ENCODE measurements at places on chromosomes 16 and 17.

DNA sequence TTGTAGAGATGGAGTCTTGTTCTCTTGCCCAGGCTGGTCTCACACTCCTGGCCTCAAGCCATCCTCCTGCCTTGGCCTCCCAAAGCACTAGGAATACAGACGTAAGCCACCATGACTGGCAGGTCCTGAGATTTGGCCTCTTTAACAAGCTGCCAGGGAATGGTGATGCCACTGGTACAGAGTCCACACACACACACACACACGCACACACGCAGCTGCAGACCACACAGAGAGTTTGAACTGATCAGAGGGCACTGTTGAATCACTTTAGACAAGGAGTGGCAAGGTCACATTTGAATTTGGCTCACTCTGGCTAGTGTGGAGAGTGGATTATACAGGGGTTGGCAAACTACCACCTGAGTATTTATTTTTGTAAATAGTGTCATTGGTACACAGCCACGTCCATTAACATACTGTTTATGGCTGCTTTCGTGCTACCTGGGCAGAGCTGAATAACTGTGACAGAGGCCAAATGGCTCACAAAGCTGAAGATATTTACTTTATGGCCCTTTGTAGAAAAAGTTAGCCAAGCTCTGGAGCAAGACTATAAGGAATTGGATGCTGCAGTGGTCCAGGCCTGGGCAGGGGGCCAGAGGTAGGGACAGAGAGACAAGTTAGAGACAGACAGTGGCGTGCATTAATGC, 9.9 kb downstream of the ITPRIPL2 start:
- DNase-seq, result no peak

GRCh38 chr17:80297996-80298560, 37.4 kb downstream of the RNF213 start:
- no peak for DNase-seq

DNA sequence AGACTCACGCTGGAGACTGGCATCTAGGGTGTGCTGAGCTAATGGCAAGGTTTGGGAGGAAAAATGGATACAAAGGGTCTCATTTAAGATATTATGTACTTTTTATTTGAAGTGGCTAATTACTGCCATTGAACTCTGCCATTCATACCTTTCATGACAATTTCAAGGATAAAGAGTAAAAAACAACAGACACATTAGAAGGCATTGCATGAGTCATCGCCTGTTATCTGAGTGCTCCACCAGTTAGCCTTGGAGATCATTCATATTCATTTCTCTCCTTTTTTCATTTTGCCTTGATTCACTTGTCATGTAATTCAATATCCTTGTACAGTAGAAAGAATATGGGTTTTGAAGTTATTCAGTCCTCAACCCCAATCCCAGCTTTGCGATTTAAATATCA, 109.5 kb downstream of the CDH8 start:
- DNase-seq, result no peak

- no peak for DNase-seq
Measured at GRCh38 chr16:55052741-55053415, 122.2 kb downstream of the IRX5 start.

DNA sequence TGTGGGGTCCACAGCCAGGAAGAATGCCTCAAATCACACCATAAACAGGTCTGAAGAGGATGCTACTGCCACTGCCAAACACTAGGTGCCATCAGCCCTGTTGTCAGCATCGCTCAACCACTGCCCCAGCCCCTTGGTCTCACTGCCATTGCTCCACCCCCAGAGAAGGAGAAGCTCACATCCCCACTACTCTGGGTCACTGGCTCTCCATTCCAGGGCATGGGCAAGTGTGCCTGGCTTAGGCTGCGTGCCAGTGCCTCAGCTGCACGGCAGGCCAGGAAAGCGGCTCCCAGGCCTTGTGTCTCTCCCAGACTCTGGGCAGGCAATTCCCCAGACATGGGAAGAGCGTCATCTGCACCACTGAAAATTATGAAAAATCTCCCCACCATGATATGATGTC, 1.2 kb upstream of the IGSF6 start:
- no peak for DNase-seq

- DNase-seq, result no peak
Measured at GRCh38 chr17:58004060-58004459, 3.0 kb downstream of the SRSF1 start.

GRCh38 chr17:35731917-35732805, 722 bp downstream of the RASL10B start:
- no peak for DNase-seq

DNA sequence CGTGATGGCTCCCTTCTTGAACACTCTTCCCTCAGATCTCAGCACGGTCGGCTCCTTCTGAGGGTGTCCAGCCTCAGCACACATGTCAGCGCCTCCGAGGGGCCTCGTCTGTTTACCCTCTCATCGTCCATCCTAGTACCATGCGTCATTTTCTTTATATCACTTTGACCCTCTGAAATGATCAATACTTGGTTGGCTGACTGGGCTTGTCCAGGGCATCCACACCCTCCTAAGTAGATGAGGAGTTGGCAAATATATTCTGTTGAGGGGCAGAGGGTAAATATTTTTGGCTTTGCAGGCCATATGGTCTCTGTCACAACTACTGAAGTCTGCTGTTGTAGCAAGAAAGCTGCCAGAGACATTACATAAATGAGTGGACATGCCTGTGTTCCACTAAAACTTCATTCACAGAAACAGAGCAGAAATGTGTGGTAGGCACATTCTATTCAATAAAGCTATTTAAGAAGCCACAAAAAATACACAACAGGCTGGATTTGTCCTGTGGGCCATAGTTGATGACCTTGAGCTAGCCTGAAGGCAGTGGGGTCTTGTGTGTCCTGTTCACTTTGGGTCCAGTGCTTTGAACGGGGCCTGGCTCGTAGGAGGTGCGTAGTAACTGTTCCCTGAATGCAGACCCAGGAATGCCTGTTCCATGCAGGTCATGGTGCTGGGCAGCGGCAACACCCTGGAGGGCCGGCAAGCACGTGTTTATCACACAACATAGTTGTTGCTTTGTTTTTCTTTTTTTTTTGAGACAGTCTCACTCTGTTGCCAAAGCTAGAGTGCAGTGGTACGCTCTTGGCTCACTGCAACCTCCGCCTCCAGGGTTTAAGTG, 185.8 kb downstream of the SNX29 start:
- DNase-seq, result no peak

GRCh38 chr17:50558581-50558940, 2.0 kb upstream of the CACNA1G start:
- no peak for DNase-seq

- DNase-seq, result no peak
Measured at GRCh38 chr17:80880648-80880985, 111.0 kb upstream of the CHMP6 start.

DNA sequence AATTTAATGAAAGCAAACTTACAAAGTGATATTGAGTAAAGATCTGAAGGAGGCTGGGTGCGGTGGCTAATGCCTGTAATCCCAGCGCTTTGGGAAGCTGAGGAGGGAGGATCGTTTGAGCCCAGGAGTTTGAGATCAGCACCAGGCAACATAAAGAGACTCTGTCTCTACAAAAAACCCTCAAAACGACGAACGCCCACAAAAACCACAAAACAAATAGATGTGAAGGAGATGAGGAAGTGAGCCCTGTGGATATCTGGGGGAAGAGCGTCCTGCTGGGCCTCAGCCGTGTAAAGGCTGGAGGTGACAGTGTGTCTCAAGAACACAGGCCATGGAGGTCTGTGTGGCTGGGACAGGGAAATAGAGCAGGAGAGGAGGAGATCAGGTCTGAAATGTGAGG, 68.8 kb downstream of the ITFG1 start:
- no peak for DNase-seq

DNA sequence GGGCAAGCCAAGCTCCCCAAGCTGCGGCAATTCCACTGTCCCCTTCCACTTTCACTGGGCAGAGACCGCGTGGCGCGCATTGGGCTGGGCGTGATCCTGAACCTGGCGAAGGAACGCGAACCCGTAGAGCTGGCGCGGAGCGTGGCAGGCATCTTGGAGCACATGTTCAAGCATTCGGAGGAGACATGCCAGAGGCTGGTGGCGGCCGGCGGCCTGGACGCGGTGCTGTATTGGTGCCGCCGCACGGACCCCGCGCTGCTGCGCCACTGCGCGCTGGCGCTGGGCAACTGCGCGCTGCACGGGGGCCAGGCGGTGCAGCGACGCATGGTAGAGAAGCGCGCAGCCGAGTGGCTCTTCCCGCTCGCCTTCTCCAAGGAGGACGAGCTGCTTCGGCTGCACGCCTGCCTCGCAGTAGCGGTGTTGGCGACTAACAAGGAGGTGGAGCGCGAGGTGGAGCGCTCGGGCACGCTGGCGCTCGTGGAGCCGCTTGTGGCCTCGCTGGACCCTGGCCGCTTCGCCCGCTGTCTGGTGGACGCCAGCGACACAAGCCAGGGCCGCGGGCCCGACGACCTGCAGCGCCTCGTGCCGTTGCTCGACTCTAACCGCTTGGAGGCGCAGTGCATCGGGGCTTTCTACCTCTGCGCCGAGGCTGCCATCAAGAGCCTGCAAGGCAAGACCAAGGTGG, 9.8 kb downstream of the SARM1 start:
- no peak for DNase-seq

DNA sequence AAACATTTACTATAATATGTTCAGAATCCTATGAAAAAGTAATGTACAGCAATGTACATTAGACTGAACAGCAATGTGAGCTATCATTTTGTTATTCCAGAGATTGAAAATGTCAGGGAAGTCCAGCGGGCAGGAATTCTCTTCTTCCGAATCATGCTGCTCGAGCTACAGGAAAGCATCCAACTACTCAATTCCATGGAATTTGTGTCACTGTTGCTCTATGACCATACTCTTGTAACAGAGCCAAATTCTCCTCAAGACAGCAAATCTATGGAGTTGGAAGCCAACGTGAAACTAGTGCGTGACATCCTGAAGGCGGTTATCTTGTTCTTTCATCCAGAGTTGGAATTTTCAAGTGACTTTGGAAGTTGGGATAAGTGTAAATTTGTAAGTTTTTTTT, 24.8 kb upstream of the NSRP1 start:
- no peak for DNase-seq

DNA sequence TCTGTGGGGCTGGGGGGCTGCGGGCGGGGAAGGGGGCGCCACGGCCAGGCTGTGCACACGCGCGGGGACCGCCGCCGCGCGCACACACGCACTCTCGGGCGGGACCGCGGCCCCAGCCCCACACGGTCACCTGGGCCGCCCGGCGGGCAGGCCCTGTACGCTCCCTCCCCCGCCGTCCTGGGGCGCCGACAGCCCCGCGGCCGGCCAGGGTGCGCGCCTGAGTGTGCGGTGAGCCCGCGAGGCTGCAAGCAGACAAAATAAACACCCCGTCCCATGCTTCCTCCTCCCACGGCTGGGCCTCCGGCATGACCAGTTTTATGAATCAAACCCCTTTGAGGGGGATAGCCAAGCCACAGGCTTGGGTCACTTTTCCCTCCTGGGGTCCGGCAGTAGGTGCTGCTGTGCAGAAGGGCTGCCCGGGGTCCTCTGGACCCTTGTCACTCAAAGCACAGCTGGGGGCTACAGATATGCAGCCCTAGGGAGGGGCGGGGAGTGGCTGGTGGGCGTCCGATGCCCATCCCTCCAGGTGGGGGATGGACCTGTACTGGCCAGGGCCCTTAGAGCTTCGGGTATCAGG, 441 bp downstream of the VASN start:
- no peak for DNase-seq

- DNase-seq, result no peak
Measured at GRCh38 chr16:64416216-64417005, 705.5 kb downstream of the CDH11 start.

DNA sequence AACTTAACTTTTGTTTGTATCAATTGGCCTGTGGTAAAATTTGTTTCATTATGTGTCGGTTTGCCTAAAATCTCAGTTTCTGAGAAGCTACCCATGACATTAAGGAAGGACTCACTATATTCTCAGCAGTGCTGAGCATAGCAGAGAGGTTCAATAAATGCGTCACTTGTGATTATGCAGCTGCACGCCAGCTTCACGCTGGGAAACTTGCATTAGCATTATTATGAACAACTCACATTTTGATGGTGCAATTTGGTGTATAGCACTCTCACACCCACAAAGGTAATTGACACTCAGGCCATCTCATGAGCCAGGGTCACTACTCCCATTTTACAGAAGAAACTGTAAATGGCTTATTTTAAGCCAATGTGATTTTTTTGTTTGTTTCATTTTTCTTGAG, 80.6 kb upstream of the SALL1 start:
- DNase-seq, result no peak

- DNase-seq, result no peak
Measured at GRCh38 chr16:14641926-14642325, 9.2 kb downstream of the BFAR start.

- no peak for DNase-seq
Measured at GRCh38 chr17:59783221-59784047, 76.0 kb downstream of the VMP1 start.

- DNase-seq, result no peak
Measured at GRCh38 chr16:50531901-50532300, 16.3 kb upstream of the NKD1 start.

DNA sequence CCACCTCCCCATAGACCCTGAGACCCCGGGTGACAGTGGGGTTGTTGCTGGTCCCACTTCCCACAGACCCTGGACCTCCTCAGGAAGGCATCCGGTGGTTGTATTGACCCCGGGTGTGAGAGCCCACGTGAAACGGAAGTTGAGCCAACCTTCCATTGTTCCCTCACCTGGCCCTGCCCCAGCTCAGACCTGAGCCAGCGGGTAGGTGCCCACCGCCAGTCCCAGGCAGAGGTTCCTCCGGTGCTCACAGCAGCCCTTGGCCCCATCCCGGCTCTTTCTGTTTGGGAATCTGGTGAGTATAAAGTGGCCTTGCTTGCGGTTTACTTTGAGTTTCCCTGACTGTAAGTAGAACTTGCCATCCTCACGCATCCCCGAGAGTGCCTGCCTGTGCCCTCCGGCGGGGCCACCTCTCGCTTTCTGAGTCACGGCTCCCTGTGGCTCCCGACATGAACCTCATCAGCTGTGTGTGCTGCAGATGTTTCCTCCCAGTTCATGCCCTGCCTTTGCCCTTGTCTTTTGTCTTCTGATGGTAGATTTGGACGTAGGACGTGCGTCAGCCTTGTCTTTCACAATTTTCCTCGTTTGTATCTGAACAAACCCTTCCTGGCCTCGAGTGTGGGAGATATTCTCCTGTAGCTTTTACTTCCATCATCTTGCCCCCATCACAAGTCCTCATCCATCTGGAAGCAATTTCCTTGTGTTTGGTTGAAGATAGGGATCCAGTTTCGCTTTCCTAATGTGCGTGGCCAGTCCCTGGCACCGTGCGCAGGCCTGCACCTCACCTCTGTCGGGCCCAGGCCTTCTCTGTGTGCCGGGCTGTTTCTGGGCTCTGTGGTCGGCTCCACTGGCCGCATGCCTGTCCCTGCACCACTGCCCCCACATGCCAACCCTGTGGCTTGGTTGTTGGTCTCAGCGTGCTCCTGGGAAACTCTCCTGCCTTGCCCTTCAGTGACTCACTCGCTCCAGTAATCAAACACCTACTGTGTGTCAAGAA, 76.0 kb downstream of the METRNL start:
- peak; percentile 81 for DNase-seq

GRCh38 chr17:42407289-42407836, 15.7 kb downstream of the CAVIN1 start:
- DNase-seq, result peak; percentile 70

GRCh38 chr17:73831699-73832098, 187.5 kb upstream of the SDK2 start:
- no peak for DNase-seq

- DNase-seq, result no peak
Measured at GRCh38 chr16:89222931-89223330, 5.4 kb downstream of the ZNF778 start.

- DNase-seq, result no peak
Measured at GRCh38 chr17:44722254-44722653, 13.8 kb downstream of the DBF4B start.

- DNase-seq, result no peak
Measured at GRCh38 chr17:75277664-75278071, 6.6 kb upstream of the MIF4GD start.

- no peak for DNase-seq
Measured at GRCh38 chr17:29039764-29040598, 3.0 kb upstream of the PIPOX start.

All from CD4-positive, alpha-beta T cell treated with Interleukin-15 for 1 hour (primary cell).